ENCODE measurements at places on chromosomes 1 and 21.

- peak; percentile 53 for DNase-seq
These were observed 305.4 kb downstream of the DISC1 start for GRCh38 chr1:231931846-231932454.

- no peak for DNase-seq
These were observed 4.1 kb upstream of the TTLL10 start for GRCh38 chr1:1169429-1170214.

DNA sequence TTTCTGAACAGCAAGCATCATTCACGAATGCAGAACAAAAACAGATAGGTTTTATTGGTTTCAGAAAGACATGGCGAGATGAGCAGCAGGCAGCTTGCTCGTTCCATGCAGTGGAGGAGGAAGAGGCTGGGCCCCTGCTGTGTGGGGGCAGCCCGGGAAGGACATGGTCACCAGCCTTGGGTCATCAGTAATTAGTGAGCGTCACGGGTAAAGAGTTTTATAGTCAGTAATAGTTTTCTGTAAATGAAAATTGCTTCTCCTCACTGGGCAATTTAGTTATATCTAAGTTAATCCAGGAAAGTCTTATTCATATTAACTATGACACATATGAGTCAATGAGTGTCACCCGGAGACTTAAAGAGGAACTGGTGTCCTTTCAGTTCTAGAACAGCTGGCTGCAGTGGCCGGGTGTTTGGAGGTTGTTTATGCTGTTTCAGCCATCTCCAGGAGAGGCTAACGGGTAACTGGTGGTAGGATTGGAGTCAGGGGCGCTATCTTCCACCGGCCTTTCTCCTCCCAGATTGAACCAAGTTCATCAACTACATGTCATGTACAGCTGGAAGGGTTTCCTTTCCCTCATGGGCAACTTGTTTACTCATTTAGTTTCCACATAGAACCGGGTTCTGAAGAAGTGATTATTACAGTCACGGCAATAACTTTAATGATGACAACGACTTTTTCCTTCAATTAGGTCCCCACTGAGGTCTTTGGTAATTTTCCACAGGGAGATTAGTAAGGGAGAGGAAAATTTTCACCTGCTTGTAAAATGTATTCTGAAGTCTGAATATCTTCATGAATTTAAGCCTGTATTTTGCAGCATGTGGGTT lies 34.6 kb upstream of the SLC45A1 start:
- no peak for DNase-seq

DNA sequence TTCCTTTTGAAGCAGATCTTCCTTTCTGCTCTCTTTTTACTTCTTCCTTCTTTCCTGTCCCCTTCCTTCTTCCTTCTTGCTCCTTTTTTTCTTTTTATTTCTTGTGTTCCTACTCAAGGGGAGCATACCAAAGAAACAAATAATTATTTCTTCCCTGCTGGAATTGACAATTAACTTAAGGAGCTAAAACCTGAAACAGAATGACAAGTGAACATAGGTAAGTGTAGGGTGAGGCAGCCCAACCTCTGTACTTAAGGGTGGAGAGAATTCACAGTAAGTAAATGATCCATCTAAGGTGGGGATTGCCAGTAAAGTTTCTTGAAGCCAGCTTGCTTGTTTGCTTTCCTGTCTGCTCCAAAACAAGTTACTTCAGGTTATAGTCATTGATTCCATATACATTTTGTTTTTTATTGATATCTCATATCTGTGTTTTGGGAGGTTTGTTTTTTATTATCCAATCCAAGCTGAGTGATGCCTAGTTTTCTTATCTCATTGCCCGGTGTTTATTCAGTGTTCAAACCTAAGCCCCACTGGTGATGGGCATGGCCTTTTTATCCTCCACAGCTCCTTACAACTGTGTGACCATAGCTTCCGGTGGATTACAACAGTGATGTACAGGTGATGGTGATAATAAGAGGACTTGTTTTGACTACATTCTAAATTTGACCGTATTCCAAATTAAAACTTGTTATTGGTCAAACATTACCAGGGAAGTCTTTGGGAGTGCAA lies 133.2 kb upstream of the IVNS1ABP start:
- DNase-seq: no peak

GRCh38 chr1:156430866-156431265 lies 61.9 kb downstream of the RHBG start:
- DNase-seq: no peak

- no peak for DNase-seq
These were observed 58.1 kb upstream of the COA6 start for GRCh38 chr1:234315091-234315541.

GRCh38 chr21:43956670-43957035 lies 55.5 kb upstream of the TRAPPC10 start:
- no peak for DNase-seq

GRCh38 chr1:183148599-183148998 lies 37.5 kb upstream of the LAMC2 start:
- no peak for DNase-seq

DNA sequence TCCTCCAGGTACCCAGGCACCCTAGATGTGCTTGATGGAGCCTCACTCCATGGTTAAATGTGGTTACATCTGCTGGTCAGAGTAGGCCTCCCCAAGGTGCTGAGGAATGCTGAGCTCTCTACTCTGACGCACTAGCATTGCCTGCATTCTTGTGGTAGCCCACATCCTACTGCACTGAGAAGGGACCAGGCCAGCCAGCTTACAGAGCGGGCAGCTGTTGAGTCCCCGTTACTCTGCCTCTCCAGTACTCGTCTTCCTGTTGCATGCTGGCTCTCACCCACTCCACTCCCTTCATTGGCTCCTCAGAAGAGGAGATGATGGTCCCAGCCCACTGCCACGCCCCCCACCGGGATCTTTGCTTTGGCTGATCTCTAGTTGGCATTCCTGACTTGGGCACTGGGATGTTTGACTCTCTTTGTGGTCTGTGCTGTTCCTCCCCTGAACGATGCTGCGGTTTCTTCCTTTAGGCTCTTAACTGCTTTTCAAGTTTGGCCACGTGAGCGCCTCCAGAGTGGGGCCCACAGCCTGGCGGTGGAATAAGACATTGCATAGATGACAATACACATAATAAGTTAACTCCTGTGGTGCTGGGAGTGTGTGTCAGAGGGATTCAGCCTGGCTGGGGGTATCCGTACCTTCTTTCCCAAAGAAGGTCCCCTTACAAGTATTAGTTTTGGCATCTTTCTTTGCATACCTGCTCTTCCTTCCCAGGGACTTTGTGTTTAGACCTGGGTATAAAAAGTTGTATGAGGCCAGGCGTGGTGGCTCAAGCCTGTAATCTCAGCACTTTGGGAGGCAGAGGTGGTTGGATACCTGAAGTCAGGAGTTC lies 18.6 kb downstream of the AZIN2 start:
- DNase-seq: peak; percentile 99

GRCh38 chr1:20700636-20701215 lies 17.1 kb downstream of the KIF17 start:
- no peak for DNase-seq

DNA sequence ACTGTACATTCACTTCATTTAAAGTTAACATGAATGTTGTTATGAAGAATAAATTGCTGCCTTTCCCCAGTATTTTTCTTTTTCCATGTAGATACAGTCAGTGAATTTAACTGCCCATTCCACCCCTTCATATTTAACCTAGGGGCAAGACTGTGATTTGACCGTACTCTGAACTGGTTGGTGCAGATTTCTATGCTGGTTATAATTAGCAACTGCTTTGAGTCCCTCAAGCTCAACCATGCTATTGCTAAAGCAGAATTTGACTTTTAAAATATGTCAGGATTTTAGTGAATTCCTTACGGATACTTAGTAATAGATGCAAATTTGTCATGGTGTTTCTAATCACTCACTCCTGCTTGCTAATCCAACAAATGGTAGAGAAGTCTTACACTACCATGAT lies 57.2 kb downstream of the IGSF5 start:
- no peak for DNase-seq

DNA sequence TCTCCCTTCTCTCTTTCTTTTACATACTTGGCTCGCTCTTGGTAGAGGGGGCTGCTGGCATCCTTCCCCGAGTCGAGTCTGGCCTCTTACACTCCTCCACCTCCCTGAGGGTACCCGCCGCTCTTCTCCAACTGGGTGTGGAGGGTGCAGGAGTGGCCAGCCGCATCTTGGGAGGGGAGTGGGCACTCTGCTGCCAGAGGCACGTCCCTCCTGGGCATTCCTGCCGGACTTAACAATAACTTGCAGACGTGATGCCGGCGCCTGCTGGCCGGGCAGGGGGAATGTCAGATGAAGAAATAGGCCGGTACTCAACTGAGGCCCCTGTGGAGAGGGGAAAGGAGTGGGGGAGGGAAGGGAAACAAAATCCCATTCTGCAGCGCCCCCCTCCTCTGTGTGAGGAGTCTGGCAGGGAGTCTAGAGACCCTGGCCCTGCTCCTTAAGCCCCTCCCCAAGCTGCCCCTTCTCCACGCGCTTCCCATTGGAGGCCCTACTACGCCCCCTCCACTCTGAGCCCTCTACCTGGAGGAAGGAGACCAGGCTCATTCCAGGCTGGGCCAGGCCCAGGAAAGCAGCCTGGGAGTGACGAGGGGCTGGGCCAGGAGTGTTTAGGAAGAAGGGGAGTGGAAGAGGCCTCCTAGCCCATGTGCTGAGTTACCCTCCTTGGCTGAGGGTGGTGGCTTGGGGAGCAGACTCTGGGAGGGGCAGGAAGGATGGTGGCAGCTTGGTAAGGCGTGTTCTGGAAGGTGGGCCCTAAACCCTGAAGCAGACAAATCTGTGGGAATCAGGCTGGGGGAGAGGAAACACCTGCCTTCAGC lies 1.8 kb downstream of the ATP2B4 start:
- peak; percentile 47 for DNase-seq

GRCh38 chr21:24294171-24294570 lies 1313.1 kb downstream of the MRPL39 start:
- no peak for DNase-seq

GRCh38 chr1:228443395-228443794 lies 26.7 kb upstream of the TRIM17 start:
- DNase-seq: no peak
